Left cardiac atrium (tissue), 4 donors: ENCODE measurements at places on chromosomes 6 and 20. TPM values are rescaled to one million over a fixed set of nuclear protein-coding genes. Genes with fewer than 3 reads are reported as not detected.
A peak's percentile ranks its signal among the peaks of the same experiment; 100 is the strongest.

GRCh38 chr6:130624046-130624445 is 203.2 kb upstream of the SMLR1 start:
- no peak for DNase-seq

The GPR6 gene
- not detected for total RNA-seq

- DNase-seq: no peak
Observed at GRCh38 chr20:50911030-50911429, 20.2 kb downstream of the ADNP start.

DNA sequence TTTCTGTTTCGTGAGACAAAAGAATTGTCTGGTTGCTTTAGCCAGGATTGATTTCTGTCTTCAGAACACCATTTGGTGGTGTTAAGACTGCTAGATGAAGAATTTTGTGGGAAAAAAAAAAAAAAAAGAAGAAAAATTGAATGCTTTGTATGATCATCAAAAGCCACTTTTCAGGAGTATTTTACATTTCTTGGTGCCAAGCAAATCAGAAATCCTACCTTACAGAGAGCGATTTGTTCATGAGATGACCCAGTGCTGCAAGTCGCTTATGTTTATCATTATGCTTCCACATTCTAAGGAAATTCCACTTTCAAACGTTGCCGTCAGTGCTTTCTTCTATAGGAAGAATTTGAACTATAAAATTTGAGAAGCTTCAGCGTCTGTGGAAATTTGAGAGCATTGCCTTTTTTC is 228.7 kb downstream of the BCKDHB start:
- DNase-seq: no peak

DNA sequence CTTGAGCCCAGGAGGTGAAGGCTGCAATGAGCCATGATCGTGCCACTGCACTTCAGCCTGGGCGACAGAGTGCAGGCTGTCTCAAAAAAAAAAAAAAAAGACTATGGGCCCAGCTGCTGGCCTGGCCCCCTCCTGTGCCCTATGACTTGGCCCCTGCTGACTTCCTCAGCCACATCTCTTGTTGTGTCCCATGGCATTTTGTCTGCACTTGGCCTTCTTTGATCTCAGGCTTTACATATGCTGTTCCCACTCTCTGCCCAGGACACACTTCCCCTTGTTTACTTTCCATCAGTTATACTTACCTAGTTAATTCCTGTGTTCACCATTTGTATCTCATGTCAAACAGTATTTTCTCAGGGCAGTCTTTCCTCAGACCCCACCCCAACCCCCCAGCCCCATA is 44.5 kb downstream of the RPRD1B start:
- no peak for DNase-seq

DNA sequence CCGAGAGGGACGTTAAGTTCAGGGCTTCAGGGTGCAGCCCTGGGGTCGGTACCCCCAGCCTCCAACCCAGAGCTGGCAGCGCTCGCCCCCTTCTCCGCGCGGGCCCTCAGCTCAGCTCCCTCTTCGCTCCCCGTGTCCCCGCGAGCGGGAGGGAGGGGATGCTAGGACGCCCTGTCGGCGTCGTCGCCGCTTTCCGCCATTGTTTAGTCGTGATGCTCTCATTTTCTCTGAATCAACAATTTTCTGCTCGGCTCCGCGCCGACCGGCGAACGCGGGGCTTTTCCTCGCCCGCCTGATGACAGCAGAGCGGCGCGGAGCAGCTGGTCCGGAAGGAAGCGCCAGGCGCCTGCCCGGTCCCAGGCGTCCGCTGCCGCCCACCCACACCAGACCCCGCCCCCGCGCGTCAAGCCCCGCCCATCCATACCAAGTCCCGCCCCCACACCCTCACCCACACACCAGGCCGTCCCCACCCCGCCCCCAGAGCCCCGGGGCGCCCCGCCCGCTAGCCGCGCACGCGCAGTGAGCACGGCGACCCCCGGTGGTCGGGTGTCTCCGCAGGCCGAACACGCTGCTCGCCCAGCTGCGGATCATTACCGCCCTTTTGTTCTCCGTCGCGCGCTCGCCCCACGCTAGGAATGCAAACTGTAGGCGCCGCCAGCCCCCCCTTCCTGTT is 50.1 kb upstream of the SLC32A1 start:
- DNase-seq: peak; percentile 58

- no peak for DNase-seq
Observed at GRCh38 chr20:63748070-63748933, 8.7 kb downstream of the SLC2A4RG start.

DNA sequence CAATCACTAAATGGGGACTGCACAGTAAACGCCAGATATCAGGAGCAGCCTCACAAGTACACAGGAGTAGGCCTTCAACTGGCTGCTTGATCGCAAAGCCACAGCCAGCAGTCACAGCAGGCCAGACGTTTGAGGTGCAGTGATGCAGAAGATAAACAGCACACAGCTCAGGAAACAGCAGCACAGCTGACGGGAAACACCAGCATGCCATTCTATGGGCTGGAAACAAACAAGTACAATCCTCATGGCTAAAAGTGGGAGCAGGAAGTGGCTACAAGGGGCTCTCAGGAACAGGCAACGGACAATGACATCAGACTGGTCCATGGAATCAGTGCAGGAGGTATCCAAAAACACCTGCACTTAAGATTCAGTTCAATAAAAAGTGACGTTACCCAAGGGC is 111.0 kb downstream of the DTNBP1 start:
- no peak for DNase-seq

- DNase-seq: no peak
Observed at GRCh38 chr6:125154761-125155135, 1.2 kb downstream of the TPD52L1 start.

DNA sequence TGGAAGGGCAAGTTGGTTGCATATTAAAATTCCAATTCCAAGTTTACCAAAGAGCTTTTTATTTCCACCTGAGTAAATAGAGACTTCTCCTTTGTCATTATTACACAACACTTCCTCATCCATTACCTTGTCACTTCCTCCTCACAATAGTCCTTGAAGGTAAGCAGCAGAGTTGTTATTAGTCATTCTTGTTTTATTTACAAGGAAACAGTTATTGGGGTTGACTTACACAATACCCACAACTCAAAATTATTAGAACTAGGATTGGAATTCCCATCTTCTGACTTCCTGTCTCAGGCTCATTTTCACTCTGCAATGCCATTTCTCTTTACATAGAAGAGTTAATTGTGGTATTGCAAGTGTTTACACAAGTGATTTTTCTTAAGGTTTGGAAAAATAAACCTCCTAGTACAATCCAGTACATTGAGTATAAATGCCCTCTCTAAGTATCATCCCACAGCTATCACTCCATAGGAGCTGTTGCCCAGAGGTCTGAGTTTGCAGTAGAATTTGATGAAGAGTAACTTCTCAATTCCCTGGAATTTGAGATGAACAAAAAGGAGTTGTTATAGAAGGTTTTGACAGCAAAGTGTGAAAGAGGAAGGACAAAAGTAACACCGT is 28.9 kb upstream of the MTRF1L start:
- DNase-seq: no peak

The CFAP61 gene
- 1.0 TPM for total RNA-seq

DNA sequence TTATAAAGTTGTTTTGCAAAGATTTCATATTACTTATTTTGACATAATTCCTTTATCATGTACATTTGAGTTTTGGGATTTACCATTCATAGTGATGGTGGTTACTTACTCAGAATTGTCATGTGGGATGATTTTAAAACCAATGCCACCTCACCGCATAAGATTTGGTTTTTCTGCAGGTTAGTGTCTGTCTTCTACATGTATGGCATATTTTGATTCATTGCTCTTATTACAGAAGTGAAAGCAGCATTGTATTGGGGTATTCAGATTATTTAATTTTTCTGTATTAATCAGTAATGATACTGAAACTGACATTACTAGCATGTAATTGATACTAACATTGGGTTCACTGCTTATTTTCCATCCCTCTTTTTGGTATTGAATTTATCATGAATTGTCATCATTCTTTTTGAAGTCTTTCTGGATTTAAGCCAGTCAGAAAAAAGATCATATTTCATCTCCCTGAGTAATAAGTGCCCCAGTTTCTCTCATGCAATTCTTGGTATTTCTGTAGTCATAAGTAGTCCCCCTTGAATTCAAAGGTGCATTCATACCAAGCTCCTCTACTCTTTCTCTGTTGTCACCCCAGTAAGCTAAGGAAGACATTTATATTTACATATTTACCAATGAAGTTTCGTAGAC is 176.6 kb downstream of the BCKDHB start:
- no peak for DNase-seq

DNA sequence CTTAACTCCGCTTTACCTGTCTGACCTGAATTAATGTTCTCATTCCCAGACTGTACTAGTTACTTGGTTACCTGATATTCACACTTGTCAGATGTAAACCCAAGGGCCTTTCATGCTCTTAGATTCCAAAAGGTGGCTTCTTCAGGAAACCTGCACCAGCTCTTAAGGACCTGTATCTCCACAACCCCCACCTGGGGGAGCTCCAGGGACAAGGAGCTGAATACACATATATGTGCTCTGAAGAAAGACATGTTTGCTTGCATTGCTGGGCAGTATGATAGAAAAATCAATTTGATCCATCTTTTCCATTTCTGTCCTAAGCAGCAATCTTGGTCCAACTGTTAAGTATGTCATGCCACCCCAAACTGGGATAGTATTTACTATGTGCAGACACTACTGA is 64.8 kb upstream of the POU3F2 start:
- DNase-seq: no peak

DNA sequence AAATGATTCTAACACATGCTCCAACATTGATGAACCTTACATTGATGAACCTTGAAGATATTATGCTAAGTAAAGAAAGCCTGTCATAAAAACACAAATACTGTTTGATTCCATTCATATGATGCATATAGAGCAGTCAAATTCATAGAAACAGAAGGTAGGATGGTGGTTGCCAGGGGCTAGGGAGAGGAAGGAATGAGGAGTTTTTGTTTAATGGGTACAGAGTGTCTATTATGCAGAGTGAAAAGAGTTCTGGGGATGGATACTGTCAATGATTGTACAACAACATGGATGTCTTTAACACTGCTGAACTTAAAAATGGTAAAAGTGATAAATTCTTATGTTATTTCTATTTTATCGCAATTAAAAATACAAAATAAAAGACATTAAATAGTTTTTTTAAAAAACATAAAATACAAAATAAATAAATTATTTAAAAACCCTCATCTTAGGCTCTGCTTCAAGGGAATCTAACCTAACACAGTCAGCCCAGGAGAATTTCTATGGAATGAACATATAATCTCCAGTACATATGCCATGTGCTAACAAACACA is 451.0 kb downstream of the PLCB1 start:
- no peak for DNase-seq

The LRRN4 gene
- total RNA-seq: 3.7 TPM

GRCh38 chr20:53949319-53949839 is 121.0 kb downstream of the BCAS1 start:
- peak; percentile 69 for DNase-seq

The VEGFA gene
- 168 TPM for total RNA-seq

DNA sequence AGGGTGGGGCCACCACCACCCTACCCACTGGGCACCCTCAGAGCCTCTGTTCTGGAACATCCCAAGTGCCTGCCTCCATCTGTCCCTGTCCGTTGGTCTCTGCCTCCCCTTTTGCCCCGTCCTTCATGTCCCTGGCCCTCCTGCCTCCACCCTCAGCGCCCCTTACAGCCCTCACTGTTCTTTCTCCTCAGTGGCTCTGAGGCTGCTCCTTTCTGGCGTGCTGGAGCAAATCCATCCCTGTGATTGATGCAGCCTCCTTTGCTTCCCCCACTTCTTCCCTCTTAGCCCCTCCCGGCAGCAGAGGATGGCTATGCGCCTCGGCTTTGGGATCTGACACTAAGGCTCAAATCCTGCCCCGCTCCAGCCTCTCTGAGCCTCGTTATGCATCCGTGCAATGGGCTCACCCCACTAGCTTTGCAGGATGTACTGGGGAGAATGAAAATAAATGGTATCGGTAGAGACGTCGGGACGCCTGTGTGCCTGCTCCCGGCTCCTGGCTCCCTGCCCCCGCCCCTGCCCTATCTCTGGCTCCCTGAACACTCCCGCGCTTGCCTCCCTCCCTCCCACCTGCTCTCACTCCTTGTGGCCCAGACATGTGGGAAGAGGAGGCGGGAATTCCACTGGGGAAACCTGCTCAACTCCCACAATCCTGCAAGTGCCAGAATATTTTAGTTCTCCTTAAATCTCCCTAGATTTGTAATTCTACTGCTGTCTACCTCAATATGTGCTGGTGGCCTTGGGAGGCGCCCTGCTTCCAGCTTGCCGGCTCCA is 13.1 kb downstream of the VSTM2L start:
- DNase-seq: no peak

The RNF5 gene
- 73.0 TPM for total RNA-seq

DNA sequence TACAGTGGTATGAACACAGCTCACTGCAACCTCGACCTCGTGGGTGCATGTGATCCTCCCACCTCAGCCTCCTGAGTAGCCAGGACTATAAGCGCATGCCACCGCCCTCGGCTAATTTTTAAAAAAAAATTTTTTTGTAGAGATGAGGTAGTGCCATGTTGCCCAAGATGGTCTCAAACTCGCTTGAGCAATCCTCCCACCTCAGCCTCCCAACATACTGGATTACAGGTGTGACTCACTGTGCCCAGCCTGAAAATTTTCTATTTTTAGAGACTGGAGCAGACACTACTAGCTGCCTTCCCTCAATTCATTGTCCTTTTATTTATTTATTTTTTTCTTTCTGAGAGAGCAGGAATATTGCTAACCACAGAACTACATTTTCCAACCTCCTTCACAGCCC is 20.3 kb upstream of the GTF3C6 start:
- DNase-seq: no peak

The DEFB124 gene
- total RNA-seq: 0.44 TPM

DNA sequence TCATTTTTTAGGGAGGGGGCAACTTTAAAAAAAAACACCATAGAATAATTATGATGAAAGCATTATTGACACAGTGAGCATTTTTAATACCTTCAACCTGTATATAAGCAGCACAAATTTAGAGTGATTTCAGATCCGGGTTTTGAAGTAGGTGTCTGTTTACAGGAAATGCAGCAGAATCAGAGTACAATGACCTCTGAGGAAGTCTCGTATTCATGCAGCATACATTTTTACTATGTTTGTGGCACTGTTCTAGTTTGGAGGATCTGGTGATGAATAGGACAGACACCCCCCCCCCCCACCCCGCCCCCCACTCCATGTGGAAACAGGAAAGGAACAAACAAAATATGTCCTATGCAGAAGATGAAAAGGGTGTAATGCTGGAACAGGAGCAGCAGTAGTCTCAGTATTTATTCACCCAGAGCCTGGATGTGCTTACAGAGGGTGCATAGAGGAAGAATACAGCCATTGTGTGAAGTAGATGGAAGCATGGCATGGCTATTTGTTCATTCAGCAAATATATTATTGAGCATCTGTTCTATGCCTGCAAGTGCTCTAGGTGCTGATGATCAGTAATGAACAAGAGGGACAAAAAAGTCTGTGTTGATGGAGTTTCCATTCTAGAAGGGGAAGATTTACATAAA is 19.7 kb downstream of the VAPB start:
- no peak for DNase-seq

GRCh38 chr6:33848484-33848883 is 44.7 kb upstream of the MLN start:
- DNase-seq: no peak

The FAM229B gene
- total RNA-seq: 49.4 TPM

- DNase-seq: no peak
Observed at GRCh38 chr6:85644279-85644762, 1.6 kb upstream of the SYNCRIP start.
